Endothelial cell (in vitro differentiated cells): ENCODE measurements at places on chromosomes 2 and 18. TPM values are rescaled to one million over a fixed set of nuclear protein-coding genes. Genes with fewer than 3 reads are reported as not detected.

The C1QL2 gene
- total RNA-seq: not detected

The GULP1 gene
- total RNA-seq: 22.8 TPM

The GPR35 gene
- 0.77 TPM for total RNA-seq

The MOGAT1 gene
- 0.26 TPM for total RNA-seq

The PID1 gene
- total RNA-seq: not detected

The SNX17 gene
- 90.5 TPM for total RNA-seq

The SERPINB10 gene
- not detected for total RNA-seq

The SLC9A4 gene
- total RNA-seq: 0.08 TPM

The GPR155 gene
- 1.7 TPM for total RNA-seq

The SPATA3 gene
- total RNA-seq: not detected

- DNase-seq: no peak
Measured at GRCh38 chr2:124186801-124187200, 161.7 kb downstream of the CNTNAP5 start.

GRCh38 chr2:110863726-110864125, 131.4 kb downstream of the ACOXL start:
- no peak for DNase-seq

DNA sequence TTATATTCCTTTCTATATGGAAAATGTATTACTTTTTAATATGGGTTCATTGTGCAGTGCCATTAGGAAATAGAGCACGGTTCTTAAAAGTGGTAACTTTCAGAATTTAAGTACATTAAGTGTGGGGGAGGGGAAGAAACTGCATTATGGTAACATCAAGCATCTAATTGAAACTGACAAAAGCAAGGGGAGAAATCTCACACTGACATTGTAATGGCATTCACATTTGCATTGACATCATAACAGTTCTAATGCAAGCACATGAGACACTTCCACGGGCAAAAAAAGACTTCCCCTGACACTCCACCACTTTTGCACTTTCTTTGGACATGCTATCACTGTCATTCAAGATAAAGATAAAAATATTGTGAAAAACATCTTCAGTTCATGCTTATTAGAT, 431.3 kb upstream of the SMIM21 start:
- DNase-seq: no peak

DNA sequence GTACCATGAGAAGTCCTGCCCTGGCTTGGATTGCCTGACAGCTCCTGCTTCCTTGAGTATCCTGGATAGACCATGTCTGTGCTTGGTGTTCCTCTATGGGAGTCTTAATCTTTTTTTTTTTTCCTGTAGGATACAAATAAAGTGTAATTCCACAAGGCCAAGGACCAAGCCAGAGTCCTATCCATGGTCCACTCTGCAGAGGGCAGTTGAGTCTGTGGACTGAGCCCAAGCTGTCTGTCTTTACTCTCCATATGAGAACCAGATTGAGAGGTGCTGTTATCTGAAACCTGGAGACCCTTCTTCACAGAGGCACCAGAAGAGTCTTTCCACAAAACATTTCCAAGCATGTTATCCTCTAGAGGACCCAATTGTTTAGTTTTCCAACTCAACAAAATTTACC, 1.4 kb upstream of the KIF3C start:
- no peak for DNase-seq

GRCh38 chr2:12555012-12555645, 161.6 kb upstream of the TRIB2 start:
- no peak for DNase-seq

DNA sequence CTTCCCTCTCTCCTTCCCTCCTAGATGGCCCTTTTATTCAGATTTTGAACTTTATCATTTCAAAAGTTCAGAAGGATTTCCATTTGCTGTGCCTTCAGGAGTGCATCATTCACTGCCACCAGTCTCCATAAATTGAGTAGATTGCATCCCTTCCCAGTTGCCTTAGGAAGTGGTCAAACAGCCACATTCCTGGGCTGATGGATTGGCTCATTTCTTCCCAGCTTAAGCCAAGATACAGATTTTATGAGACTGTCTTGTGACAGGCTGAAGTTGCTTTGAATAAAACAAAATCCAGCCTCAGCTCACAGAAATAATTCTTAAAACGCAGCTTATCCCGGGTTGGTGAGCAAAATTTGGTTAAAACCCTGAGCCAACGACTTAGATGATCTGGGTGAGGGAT, 9.8 kb downstream of the NRP2 start:
- no peak for DNase-seq

DNA sequence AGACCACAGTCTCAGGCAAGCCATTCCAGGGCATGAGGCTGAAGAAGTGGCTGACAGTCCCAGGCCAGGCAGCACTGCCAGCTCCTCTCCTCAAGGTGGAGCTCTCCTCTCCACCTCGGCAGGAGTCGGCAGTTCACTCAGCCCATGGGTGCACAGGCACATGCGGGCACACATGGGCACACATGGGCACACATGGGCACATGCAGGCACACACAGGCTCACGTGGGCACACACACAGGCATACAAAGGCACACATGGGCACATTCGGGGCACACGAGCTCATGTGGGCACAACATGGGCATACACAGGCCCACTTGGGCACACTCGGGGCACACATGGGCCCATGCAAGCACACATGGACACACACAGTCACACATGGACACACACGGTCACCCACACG, 65.3 kb upstream of the TAF1B start:
- peak; percentile 46 for DNase-seq

- no peak for DNase-seq
Measured at GRCh38 chr2:49515996-49516782, 361.9 kb upstream of the FSHR start.

GRCh38 chr2:9215680-9216079, 9.1 kb downstream of the ASAP2 start:
- DNase-seq: no peak

GRCh38 chr18:68796936-68797690, 767 bp upstream of the CCDC102B start:
- DNase-seq: no peak

DNA sequence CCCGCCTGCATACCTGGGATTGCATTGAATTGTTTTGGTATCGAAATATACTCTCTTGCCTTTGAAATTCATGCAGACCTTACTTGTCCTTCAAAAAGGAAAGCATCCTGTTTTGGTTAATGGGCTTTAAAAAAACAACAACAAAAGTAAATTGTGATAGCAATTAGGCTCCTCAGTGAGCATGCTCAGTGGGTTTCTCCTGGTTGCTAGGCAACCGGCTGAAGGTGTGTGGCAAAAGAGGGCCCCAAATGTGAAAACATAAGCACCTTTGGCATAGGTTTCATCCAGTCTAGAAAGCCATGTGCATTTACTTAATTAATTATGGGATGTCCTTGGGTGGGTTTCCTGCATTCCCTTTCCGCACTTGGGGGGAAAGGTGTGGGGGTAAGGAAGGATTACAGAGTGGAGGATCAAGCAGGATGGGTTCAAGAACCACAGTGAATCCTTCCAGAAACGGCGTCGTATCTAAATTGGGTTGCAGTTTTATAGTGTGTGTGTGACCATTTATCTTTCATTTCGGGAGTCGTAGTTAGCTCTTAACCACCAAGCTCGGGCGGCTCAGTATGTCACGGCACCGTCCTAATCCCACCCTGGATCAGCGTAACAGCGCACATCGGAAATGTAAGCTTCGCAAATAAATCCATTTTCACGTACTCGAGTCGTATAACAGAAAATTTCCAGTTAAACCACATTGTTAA, 274.9 kb upstream of the TCF4 start:
- DNase-seq: no peak

GRCh38 chr2:62661263-62661635, 44.3 kb upstream of the EHBP1 start:
- DNase-seq: no peak

DNA sequence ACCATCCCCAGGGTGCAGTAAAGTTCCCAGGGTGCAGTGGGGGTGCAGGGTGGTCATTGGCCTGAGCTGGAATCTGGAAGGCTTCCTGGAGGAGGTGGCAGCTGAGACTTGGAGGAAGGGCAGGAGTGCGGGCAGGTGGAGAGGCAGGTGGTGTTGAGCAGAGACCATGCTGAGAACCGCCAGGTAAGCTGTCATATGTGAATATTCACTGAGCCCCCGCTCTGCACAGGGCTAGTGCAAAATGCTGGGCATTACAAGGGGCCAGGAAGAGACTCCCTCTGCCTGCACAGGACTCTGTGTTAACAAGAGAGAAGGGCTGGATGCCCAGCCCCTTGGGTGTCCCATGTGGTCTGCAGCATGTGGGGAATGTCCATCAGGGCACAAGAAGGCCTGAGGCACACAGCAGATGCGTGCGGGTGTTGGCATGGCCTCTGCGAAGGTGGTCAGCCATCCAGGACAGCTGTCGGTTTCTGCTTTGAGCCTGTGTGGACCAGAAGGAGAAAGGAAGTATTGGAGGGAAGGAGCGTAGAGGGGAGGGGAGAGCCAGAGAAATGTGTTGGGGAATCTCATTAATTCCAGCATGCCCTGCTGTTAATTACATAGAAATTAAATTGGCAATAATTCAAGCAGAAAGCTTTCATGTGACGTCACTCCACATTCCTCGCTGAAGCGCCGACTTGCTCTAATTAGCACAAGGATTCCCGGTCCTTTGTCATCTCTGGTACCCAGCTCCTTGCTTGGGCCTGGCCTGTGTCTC, 62.8 kb upstream of the OTOS start:
- no peak for DNase-seq

GRCh38 chr2:6164986-6165747, 473.0 kb downstream of the SOX11 start:
- no peak for DNase-seq

- DNase-seq: no peak
Measured at GRCh38 chr2:158953926-158954763, 14.3 kb upstream of the TANC1 start.

GRCh38 chr2:128145651-128146050, 54.7 kb downstream of the UGGT1 start:
- DNase-seq: no peak
